ENCODE measurements at places on chromosomes 3 and 15.

DNA sequence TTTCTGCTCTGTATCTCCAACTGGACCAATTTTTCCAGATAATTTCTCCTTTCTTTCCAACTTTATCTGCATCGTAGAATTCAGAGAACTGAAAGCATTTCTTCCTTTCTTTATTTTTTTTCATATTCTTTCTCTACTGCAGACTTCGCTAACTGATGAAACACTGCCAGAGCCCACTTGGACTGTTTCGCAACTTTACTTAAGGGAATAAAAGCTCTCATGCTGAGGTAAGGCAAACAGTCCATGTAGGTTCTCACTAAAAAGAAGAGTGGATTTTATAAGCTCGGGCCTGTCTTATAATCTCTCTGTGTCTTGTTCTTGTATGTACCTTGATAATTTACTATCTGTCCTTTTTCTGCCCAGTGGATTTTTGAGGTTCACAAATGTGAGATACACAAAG, 163.5 kb downstream of the CNTN4 start:
- no peak for DNase-seq

DNA sequence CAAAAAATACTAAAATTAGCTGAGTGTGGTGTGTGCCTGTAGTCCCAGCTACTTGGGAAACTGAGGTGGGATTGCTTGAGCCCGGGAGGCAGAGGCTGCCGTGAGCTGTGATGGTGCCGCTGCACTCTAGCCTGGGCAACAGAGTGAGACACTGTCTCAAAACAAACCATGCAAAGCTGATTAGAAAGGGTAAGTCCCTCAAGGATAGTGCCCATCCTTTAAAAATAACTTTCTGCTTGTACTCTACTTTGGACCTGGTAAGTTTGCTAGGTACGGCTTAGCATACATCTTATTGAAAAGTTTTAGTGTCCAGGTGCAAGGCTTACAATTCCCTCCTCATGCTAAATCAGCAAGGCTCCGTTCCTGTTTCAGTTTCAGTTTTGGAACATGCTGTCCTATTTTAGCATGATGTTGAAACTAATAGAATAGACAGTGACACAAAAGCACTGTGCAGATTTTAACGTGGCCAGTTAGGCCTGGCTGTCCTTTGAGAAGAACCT, 21.4 kb downstream of the FEM1B start:
- DNase-seq = no peak

DNA sequence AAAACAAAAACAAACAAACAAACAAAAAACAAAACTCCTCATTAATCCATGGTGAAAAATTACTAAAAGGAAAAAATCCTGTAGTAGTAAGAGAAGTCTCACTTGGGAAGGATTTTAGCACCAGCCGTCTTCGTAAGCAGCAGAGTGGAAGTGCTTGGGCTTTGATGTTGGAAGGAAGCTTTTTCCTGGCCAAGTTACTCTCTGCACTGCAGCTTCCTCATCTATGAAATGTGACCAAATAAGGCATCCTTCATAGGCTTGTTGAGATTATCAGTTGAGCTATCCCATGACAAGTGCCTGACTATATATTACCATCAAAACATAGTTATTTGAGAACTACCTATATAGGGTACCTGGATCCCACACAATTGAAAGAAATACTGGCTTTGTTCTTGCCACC, 436.4 kb upstream of the ONECUT1 start:
- DNase-seq = no peak

- no peak for DNase-seq
These were observed 850.3 kb upstream of the CADM2 start for GRCh38 chr3:84108442-84108971.

GRCh38 chr3:146881356-146881755, 276.2 kb upstream of the PLSCR5 start:
- DNase-seq = no peak
